Suprapubic skin (tissue), 4 donors: ENCODE measurements at places on chromosomes 1 and 21. TPM values are rescaled to one million over a fixed set of nuclear protein-coding genes. Genes with fewer than 3 reads are reported as not detected.

DNA sequence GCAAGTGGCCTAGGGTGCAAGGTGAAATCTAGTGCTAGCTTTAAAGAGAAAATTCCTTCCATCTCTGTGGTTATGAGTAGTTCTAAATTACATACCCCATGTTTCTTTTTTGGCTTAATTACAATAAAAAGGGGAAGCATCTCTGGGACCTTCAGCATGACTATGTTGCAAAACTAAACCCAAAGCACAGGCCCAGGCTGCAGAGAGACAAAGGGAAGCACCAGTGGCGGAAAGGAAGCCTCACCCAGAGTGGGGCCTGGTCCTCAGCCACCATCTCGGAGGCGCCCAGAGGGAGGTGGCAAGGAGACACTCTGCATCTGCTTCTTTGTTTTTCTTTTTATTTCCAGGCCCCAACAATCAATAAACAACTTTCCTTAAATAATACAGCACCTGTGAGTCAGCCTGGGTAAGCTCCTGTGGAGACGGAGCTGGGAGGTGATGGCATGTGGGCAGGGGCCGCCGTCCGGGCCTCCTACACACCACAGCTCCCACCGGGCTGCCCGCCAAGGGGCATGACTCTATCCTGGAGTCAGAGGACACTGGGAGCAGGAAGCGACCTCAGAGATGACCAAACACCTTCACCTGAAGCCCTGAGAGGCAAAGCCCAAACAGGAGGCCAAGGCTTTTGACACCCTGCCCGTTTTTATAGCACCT lies 21.7 kb downstream of the ITPKB start:
- no peaks in the 10 kb centered on the region for H3K36me3 ChIP-seq
- DNase-seq: peak; percentile 59

DNA sequence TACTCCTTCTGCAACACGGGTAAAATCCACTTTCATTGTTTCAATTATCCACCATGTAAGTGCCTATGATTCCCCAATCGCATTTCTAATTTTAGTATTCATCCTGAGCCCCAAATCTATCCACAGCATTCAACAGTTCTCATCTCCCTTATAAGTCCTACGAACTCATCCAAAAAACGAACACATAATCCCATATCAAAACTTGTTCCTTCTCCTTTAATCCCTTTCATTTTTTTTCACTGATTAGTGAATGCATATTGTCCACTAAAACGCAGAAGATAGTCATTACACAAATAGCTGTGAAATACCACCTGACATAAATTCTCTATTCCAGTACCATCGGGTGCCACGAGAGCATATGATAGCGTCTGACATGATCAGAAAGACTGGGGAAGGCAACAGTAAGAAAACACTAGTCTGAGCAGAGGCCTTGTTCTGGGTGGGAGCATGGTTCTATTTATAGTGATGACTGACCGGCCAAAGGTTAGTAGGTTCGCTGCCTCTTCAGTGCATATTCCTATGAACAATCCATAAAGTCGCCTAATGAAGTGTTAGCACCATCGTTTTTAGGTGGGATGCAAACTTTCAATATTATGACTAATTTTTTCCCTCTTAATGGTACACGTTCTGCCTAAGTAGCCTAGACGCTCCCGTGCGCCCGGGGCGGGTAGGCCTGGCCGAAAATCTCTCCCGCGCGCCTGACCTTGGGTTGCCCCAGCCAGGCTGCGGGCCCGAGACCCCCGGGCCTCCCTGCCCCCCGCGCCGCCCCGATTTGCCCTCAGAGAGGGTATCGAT lies 648 bp downstream of the ATP5PF start:
- H3K27ac ChIP-seq: peak overlapping the region; percentile 99
- DNase-seq: no peak
- H3K36me3 ChIP-seq: peaks cover 17% of the 10 kb centered on the region
- H3K27me3 ChIP-seq: no peaks in the 10 kb centered on the region

GRCh38 chr1:154454386-154455120 lies 47.5 kb upstream of the TDRD10 start:
- DNase-seq: no peak
- H3K27me3 ChIP-seq: no peaks in the 10 kb centered on the region
- H3K36me3 ChIP-seq: peaks cover 40% of the 10 kb centered on the region
- peaks cover 21% of the 10 kb centered on the region for H3K4me1 ChIP-seq
- no peak overlapping the region for H3K4me3 ChIP-seq

DNA sequence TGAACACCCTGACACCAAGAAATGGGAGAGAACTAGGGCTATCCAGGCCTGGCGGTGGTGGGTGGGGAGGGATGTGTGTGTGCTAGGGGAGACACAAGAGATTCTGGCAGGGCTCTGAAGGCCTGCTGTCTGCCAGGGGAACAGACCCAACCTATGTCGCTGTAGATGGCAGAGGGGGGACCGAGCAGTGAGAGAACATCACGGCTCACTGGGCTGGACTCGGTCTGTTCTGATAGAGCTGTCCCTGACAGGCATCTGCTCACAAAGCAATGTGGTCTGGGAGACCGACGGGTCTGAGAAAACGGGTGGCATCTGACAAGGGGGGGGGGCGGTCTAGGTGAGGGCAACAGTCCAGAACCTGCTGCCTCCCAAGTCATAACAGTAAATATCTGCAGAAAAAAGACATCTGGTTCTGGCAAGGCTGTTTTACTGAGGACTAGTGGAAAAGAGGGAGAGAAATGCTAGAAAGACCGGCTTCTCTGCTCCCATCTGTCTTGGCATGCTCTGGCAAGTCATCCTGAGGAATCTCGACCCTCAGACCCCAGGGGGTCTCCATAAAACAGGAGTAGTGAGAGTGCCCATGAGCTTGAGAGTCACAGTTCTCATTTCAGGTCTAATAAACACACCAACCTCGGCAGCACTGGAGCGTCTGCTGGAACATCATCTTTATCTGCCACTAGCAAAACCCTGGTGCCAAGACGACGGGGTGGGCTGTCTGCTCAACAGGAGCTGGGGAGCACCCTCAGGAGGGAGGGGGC lies 36.5 kb downstream of the SLC66A1 start:
- no peak for DNase-seq
- H3K4me3 ChIP-seq: no peak overlapping the region
- H3K36me3 ChIP-seq: peaks cover 61% of the 10 kb centered on the region
- H3K27ac ChIP-seq: no peak overlapping the region
- peaks cover 35% of the 10 kb centered on the region for H3K4me1 ChIP-seq
- no peaks in the 10 kb centered on the region for H3K27me3 ChIP-seq

DNA sequence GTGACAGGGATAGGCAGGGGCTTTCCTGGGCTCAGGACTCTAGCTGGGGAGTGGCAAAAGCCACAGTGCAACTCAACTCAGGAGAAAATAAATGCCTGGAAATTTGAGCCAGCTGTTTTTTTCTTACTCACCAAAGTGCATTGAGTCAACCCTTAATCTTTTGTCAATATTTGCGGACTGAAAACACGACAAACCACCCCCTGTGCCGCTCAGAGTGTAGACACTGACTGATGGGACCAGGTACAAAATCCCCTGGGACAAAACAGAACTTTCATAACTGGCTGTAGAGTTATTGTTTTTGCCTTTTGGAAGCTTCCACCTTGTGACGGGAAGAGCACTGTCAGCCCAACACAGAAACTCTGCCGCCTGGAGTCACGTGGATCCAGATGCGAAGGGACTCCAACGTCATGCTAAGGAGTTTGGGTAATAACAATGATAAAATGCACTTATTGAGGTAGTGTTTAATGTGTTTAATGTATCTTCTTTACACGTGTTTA lies 164.6 kb downstream of the PLPP3 start:
- H3K27me3 ChIP-seq: no peaks in the 10 kb centered on the region
- no peaks in the 10 kb centered on the region for H3K36me3 ChIP-seq
- H3K4me1 ChIP-seq: no peaks in the 10 kb centered on the region
- H3K27ac ChIP-seq: no peak overlapping the region
- no peak for DNase-seq

- DNase-seq: peak; percentile 79
- H3K4me3 ChIP-seq: no peak overlapping the region
- peak overlapping the region; percentile 24 for H3K27ac ChIP-seq
- peaks cover 13% of the 10 kb centered on the region for H3K4me1 ChIP-seq
Observed at GRCh38 chr1:31483012-31483946, 70.3 kb downstream of the SERINC2 start.

DNA sequence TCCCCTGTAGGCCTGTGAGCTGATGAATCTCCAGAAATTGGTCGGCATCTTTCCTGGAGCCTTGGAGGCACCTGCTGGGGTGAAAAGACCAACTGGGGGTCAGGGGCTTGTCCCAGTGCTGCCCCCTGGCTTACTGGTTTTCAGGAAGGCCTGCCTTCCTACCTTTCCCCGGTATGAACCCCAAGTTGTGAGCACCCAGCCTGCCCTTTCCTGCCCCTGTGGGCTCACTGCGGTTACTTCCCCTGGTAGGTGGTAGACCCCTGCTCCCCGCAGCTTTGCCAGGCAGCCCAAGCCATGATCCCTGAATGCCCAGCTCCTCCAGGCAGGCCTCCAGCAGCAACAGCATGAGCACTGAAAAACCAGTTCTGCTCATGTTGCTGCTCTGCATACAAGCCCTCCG lies 10.2 kb downstream of the DMRTB1 start:
- H3K36me3 ChIP-seq: no peaks in the 10 kb centered on the region
- H3K27ac ChIP-seq: no peak overlapping the region
- H3K4me1 ChIP-seq: peaks cover 6% of the 10 kb centered on the region
- H3K4me3 ChIP-seq: no peak overlapping the region
- no peak for DNase-seq

DNA sequence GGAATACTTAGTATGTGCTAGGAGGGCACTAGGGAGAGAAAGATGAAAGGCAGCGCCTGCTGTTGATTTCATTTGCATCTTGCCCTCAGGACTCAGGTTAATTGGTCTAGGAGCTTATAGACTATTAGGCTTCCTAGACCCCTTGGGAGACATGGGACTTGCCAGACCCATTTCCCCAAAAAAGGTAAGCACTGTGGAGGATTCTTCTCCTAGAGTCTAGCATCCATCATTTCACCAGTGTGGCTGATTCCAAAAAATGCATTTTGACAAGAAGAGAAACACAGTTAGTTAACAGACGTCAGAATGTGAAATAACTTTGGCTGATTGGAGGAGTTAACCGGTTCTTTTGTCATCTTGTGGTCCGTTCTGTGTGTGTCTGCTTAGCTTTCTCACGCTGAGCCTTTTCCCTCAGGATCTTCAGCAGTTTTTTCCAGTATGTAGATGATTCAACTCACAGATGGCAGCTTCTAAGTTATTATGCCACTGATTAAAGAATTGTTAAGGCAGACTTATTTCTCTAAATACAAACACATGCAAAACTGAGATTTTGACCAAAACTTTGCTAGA lies 108.8 kb downstream of the KIF26B start:
- H3K4me1 ChIP-seq: peaks cover 3% of the 10 kb centered on the region
- no peak overlapping the region for H3K27ac ChIP-seq
- peaks cover 10% of the 10 kb centered on the region for H3K27me3 ChIP-seq
- no peaks in the 10 kb centered on the region for H3K36me3 ChIP-seq
- DNase-seq: no peak
- no peak overlapping the region for H3K4me3 ChIP-seq

DNA sequence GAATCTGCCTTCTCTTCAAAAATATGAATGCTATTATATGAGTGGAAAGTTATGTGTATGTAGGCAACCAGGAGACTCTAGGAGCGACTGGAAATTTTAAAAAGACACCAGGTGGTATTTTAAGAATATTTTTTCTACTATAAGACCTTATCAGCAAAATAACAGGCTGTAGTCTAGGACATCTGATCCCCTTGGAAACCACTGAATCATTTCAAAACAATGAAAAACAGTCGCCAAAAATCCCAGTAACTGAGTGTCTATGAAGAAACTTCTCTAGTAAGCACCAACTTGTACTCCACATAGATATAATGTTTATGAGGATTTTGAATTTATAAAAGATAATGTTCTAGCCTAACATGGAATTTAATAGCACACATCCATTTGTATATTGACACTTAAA lies 358.5 kb downstream of the GPATCH2 start:
- no peaks in the 10 kb centered on the region for H3K36me3 ChIP-seq
- no peak for DNase-seq
- H3K4me1 ChIP-seq: no peaks in the 10 kb centered on the region
- H3K27me3 ChIP-seq: no peaks in the 10 kb centered on the region

- no peaks in the 10 kb centered on the region for H3K4me1 ChIP-seq
- DNase-seq: no peak
- H3K27me3 ChIP-seq: no peaks in the 10 kb centered on the region
- no peaks in the 10 kb centered on the region for H3K36me3 ChIP-seq
- no peak overlapping the region for H3K4me3 ChIP-seq
- no peak overlapping the region for H3K27ac ChIP-seq
Observed at GRCh38 chr1:56146449-56146848, 432.9 kb downstream of the PLPP3 start.

MYOG gene
- total RNA-seq: not detected

LPAR3 gene
- total RNA-seq: 19.2 TPM

PCP4L1 gene
- 3.4 TPM for total RNA-seq

DCST1 gene
- 2.4 TPM for total RNA-seq

CMPK1 gene
- total RNA-seq: 94.4 TPM

DNAJC28 gene
- 1.9 TPM for total RNA-seq

SYT6 gene
- total RNA-seq: not detected

AK4 gene
- total RNA-seq: 35.7 TPM
